Activated T-helper 1 cell treated with anti-CD3 and anti-CD28 coated beads, Interleukin-2, amount 50 U/mL, for 16 hours (primary cell): ENCODE measurements at places on chromosomes 11 and 22.

DNA sequence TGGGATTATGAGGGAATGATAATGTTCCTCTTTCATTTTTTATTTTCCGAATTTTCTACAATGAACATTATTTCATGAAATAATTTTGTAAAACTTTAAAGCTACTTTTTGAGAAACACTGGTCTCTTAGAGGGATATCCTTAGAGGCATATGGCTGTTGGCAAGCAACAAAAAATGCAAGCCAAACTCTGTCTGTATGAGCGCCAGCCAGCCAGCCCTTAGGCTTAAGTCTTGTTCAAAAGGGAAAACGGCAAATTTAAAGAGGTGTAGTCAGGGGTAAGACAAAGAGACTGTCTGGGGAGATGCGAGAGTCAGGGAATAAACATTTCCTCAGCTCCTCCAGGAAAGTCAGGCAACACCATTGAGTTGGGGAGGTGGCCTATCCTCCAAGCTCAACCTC lies 22.5 kb downstream of the ASCC2 start:
- DNase-seq = no peak

- no peak for DNase-seq
These were observed 6.9 kb downstream of the CADM1 start for GRCh38 chr11:115497303-115497702.

GRCh38 chr11:63510360-63511047 lies 4.6 kb downstream of the LGALS12 start:
- DNase-seq = no peak

- no peak for DNase-seq
These were observed 23.6 kb upstream of the UPB1 start for GRCh38 chr22:24471570-24471969.

DNA sequence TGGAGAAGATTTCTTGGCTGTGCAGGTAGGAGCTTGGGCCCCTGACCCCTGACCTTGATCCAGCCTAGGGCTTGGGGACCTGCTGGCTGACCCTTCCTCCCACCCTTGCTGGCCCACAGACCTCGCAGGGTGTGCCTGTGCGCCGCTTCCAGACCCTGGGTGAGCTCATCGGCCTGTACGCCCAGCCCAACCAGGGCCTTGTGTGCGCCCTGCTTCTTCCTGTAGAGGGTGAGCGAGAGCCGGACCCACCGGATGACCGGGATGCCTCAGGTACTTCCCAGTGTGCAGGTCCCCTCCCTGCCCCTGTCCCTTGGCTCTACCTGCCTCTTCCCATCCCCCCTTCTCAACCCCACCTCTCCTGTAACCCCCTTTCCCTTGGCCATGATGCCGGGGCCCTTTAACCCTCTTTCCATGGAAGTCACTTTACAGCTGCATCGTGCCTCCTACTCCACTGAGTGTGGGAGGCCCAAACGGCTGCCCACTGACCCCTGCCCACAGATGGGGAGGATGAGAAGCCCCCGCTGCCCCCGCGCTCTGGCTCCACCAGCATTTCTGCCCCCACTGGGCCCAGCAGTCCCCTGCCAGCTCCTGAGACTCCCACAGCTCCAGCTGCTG lies 3.8 kb downstream of the INPPL1 start:
- DNase-seq = no peak

DNA sequence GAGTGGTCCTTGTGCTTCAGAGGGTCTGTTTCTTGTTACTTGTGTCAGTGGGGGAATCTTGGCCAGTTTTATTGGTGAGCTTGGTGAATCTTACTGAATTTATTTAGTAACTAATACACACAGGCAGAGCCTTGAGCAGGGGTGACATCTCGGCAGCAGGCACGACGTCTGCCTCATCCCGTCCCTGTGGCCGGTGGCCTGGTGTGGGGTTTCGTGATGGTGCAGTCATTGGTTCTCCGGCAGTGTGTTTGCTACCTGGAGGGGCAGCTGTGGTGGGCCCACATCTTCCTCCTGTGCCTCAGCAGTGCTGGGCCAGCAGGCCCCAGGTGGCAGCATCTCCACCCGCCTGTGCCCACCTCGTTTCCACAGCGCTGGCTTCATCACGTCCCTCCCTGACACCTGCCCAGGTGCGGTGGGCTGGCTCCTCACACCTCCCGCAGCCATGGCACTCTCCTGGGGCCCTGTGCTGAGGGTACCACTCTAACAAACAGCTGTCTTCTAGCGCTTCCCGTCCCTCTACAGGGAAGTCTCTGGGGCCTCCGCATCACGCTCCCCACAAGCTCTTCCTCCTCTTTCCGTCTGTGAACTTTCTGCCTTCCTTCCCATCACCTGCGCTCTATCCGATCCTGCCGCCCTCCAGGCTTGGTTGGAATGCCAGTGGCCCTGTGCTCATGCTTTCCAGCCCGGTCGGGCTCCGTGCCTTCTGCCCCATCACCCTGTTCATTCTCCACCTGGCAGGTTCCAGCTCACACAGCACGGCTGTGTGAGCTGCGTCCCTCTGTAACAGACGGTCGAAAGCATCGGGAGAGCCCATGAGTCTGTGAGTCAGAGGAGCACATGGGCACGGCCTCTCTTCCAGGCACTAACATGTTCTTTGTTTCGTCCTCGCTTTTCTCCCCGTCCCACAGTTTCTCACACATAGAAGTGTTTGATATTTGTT lies 203.4 kb downstream of the TBC1D22A start:
- DNase-seq = no peak

- DNase-seq = no peak
These were observed 42.2 kb upstream of the CCDC134 start for GRCh38 chr22:41758231-41758630.

GRCh38 chr22:20237480-20238440 lies 30.4 kb downstream of the RTN4R start:
- no peak for DNase-seq

- DNase-seq = no peak
These were observed 240.7 kb upstream of the B3GAT1 start for GRCh38 chr11:134652586-134653255.
